ENCODE measurements at places on chromosomes 3 and 15. TPM values are rescaled to one million over a fixed set of nuclear protein-coding genes. Genes with fewer than 3 reads are reported as not detected.

The CHST14 gene
- total RNA-seq: 4.5 TPM

The REC114 gene
- total RNA-seq: not detected

- DNase-seq: no peak
These were observed 20.8 kb downstream of the DPH3 start for GRCh38 chr3:16243706-16244490.

- no peak for DNase-seq
These were observed 8.1 kb downstream of the EDEM1 start for GRCh38 chr3:5195605-5196004.

All from colonic mucosa (tissue), 4 donors.